Activated CD4-positive, alpha-beta memory T cell treated with anti-CD3 and anti-CD28 coated beads for 36 hours (primary cell): ENCODE measurements at places on chromosomes 1 and 21. TPM values are rescaled to one million over a fixed set of nuclear protein-coding genes. Genes with fewer than 3 reads are reported as not detected.

- no peak for DNase-seq
Measured at GRCh38 chr1:40796939-40797667, 13.5 kb downstream of the KCNQ4 start.

GRCh38 chr1:156583821-156584622 is 4.5 kb downstream of the TTC24 start:
- peak; percentile 79 for DNase-seq

DNA sequence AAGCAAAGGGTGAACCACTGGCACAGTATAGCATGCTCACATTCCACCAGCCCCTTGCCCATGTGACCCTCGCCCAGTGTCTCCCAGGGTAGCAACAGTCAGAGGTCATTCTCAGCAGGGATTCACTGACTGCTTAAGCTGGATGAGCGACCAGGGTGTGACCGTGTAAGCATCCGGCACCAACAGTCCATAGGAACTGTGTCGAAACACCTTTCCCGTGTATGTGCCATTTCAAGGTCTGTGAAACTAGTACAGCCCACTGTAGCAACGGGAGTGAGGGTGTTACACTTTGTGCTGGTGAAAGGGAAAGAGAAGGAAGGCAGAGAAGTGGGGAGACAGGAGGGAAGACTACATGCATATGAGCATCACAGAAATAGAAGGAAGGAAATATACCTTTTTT is 10.8 kb downstream of the PIK3C2B start:
- DNase-seq, result no peak

GRCh38 chr1:170407581-170407980 is 124.4 kb upstream of the GORAB start:
- no peak for DNase-seq

GRCh38 chr1:114756949-114757454 is 782 bp downstream of the CSDE1 start:
- DNase-seq, result peak; percentile 39

DNA sequence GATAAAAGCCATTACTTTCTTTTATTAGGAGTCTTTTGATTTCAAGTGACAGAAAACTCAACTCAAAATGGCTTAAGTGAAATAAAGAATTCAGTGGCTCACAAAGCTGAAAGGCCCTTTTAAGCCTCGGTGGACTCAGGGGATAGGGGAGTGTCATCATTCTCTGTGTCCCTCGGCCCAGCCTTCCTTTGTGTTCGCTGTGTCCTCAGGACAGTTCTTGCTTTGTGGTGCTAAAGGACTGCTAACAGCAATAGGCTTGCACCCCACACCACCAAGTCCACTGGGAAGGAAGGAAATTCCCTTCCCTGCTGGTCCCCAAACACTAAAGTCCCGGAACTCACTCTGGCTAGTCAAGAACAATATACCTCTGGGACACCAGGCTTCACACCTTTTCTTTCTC is 129.2 kb downstream of the NTPCR start:
- no peak for DNase-seq

- DNase-seq, result no peak
Measured at GRCh38 chr1:225460021-225460736, 32.3 kb upstream of the LBR start.

GRCh38 chr1:196449460-196449859 is 158.8 kb downstream of the KCNT2 start:
- DNase-seq, result no peak

DNA sequence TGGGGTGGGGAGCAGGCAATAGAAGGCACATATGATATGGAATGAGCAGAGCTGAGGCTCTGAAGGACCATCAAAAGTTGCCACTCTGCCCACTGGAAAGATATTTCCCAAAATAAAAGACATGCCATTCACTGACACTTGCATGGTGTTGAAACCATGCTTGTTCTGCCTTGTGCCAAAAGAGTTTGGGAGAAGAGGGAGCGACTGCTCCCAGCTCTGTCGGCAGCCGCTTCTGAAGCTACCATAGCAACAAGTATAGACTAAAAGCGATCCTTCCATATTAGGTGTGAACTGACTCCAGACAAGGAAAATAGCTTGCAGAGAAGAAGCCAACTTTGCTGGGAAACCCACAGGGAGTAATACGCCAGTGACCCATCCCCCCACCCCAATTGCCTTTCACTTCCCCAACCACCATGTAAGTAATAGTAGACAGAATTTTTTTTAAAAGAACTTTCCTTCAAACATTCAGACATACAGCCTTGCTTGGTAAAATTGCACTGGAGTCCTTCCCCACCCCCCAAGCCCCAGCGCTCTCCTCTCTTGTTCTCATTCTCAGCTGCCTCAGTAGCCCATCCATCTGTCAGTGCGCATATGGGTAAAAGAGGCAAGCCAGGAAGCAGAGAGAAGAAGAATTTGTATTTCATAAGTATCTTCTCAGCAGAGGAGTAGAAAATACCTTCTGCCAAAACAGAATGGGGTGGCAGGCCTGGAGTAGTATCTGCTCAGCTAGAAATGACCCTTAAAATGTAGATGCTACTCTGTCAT is 263.7 kb downstream of the OMA1 start:
- DNase-seq, result no peak

- DNase-seq, result no peak
Measured at GRCh38 chr1:24776821-24777220, 31.6 kb downstream of the CLIC4 start.

DNA sequence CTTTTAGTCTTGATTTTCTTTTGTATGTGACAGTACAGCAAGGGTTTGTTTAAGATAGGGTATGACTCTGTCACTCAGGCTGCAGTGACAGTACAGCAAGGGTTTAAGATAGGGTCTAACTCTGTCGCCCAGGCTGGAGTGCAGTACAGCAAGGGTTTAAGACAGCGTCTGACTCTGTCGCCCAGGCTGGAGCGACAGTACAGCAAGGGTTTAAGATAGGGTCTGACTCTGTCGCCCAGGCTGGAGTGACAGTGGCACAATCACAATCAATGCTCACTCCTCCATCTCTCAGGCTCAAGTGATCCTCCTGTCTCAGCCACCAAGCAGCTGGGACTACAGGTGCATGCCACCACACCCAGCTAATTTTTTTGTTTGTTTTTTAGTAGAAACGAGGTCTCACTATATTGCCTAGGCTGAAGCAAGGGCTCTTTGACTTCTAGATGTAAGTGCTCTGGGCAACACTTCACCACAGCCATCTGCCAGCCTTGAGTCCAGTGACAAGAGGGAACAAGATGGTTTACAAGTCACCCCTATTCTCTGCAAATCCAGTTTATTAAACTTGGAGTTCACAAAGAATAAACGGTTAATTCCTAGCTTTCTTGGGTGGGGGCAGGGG is 965 bp upstream of the SH2D5 start:
- no peak for DNase-seq

- DNase-seq, result no peak
Measured at GRCh38 chr1:20848162-20848561, 61.1 kb upstream of the HP1BP3 start.

GRCh38 chr1:18948913-18949685 is 7.4 kb downstream of the IFFO2 start:
- DNase-seq, result no peak

- no peak for DNase-seq
Measured at GRCh38 chr1:40038697-40039096, 1.8 kb upstream of the CAP1 start.

DNA sequence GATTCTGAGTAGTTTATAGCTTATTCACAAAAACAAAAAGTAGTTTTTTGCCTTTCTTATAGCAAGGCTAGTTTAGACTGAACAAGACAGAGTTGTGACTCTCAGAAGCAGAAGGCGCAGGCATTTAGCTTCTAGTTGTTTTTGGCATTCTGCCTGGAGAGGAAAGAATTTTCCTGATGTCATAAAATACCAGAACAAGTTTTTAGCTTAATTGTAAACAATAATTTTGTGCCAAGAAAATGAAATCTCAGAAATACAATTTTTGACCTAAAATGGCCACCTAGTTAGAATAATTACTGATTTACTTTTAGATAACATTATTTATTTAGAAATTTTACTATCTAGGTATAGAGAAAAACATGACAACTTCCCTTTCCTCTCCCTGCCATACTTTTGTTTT is 1.0 kb downstream of the DNAJB4 start:
- DNase-seq, result no peak

GRCh38 chr1:109687641-109688499 is at the start of gene GSTM1:
TSS of gene GSTM1 (plus strand) at chr1:109687817. CDS start at chr1:109687874, 57 bp downstream.
- DNase-seq, result no peak

- DNase-seq, result peak; percentile 46
Measured at GRCh38 chr1:229271448-229272159, 693 bp downstream of the RAB4A start.

DNA sequence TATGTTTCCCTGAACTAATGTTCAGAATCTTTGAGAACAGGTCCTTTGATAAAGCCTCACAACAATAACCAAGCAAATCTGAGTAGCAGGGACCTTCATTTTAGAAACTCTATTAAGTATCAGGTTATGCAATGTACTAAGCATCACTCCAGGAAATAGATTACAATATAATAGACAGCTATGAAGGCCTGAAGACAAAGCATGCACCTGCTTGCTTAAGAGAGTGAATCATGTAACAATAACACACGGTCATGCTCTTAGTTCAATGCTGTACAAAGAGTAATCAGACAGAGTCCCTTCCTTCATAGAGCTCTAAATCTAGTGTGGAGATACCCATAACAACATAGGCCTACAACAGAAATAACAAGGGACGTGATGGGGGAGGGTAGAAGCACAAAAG is 8.1 kb upstream of the CMPK1 start:
- no peak for DNase-seq

GRCh38 chr1:21472861-21473260 is 32.9 kb downstream of the NBPF3 start:
- no peak for DNase-seq

- no peak for DNase-seq
Measured at GRCh38 chr1:211885747-211886522, 55.4 kb upstream of the LPGAT1 start.

DNA sequence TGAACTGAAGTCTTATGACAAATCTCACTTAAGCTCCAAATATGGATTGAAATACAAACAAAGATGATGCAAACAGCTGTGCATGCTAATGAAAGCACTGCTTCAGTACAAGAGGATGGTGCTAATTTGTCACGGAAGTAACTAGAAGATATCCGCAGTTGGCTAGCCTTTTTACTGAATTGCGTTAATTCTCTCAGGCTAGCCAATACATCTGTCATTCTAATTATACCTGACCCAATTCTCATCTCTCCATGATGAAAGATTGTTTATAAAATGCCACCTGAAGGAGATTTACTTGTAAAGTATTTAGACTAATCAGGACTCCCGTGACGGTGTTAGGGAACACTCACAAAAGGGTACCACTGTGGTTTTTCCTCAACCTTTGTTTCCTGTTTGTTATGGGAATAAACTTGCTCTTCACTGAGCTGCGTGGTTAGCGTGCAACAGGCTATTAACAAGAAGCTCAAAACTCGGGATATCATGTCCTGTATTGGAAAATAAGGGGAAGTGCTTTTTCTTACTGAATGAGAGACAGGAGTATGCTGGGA is 162.5 kb downstream of the APP start:
- no peak for DNase-seq

DNA sequence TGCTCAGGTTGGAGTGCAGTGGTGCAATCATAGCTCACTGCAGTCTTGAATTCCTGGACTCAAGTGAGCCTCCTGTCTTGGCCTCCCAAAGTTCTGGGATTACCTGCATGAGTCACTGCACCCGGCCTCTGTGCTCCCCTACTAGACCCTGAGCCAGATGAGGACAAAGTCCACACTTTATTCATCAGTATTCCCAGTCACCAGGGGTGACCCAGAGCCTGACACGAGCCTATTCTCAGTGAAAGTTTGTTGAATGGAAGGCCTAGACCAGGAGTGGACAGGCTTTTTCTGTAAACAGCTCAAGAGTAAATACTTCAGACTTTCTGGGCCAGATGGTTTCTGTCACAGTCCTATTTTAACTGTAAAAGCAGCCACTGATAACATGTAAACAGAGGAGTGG is 68.2 kb downstream of the MAB21L3 start:
- no peak for DNase-seq

GRCh38 chr1:51518033-51518585 is 957 bp downstream of the EPS15 start:
- peak; percentile 60 for DNase-seq

DNA sequence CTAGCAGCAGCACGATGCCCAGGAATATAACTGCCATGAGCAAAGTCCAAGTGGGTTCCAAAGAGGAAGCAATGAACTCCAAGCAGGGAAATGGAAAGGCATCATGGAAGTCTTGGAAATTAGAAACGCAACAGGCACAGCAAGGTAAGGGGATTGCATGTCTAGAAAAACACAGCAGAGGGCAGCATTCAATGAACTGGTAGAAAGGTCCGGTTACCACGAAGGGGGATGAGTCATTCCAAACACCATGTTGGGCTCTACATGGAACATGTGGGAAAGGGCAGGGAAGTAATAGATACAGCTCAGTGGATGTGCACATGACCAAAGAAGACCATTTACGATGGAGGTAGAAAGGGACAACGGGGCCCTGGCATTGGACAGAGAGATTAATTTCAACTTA is 36.4 kb downstream of the RXRG start:
- DNase-seq, result peak; percentile 22

DNA sequence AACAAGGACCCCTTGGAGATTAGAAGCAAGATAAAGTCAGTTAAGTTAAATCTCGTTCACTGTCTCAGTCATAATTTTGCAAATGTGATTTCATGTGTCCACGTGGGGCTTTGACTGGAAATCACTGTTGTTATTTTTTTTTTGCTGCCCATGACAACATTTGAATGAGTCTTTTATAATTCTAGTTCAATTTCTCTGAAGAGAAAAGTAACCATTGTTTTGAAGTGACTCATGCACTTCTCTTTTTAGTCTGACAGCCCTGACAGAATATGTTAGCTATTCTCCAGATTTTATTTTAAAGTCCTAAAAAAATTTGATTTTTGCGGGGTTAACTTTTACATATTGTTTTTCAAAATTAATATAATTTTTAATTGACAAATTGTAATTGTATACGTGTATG is 30.7 kb upstream of the NLRP3 start:
- no peak for DNase-seq

GRCh38 chr1:189567890-189568289 is 909.8 kb downstream of the BRINP3 start:
- DNase-seq, result no peak

DNA sequence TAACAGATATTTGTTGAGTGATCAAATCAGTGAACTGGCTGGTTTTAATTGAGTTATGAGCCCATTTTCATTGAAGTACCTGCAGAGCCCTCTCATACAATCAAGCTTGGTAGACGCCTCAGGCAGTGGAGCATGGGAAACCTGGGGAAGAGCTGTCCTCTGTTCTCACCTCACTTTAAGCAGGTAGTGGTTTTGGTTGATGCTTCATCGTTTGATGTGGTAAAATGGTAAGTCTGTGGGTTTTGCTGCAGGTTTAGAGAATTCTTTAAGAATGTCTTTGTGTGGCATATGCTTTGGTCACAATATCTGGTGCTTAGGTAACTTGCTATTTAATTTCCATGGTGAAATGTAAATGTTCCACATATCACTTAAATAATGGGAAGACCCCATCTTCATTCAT is 10.0 kb downstream of the LAMC1 start:
- peak; percentile 15 for DNase-seq

Gene PGLYRP3
- total RNA-seq, result not detected

Gene MCOLN2
- 43.2 TPM for total RNA-seq

Gene ZMPSTE24
- 30.5 TPM for total RNA-seq

Gene KRTAP12-2
- not detected for total RNA-seq

Gene PPIE
- 68.7 TPM for total RNA-seq

Gene RNU1-2
- 1,409 TPM for total RNA-seq

Gene KCNK2
- total RNA-seq, result not detected

Gene CDK18
- 2.5 TPM for total RNA-seq

Gene HLX
- 0.19 TPM for total RNA-seq

Gene NPPB
- total RNA-seq, result not detected

Gene CYP2J2
- 0.68 TPM for total RNA-seq

Gene C1orf185
- total RNA-seq, result not detected

Gene TDRD10
- not detected for total RNA-seq
